ENCODE measurements at places on chromosomes 5 and 9.

GRCh38 chr9:37944671-37945481 is 40.9 kb upstream of the SLC25A51 start:
- no peak overlapping the region for H3K4me3 ChIP-seq
- H3K36me3 ChIP-seq: peaks cover 12% of the 10 kb centered on the region
- no peak overlapping the region for H3K27ac ChIP-seq
- H3K27me3 ChIP-seq: no peaks in the 10 kb centered on the region
- DNase-seq: peak; percentile 90

DNA sequence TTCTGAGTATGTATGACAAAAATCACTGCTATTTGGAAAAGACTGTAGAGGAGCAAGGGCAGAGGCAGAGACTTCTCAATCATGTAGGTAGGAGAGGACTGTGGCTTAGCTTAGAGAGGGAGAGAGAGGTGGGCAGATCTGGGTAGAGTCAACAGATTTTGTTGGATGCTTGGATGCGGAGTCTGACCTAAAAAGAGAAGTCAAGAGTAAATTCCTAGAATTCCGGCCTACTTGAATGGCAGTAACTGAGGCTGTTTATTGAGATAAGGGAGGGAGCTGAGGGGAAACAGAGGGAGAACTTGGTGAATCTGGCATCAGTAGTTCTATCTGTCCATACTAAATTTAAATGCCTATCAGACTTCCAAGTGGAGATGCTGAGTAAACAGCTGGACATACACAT is 2.4 kb downstream of the TICAM2 start:
- no peaks in the 10 kb centered on the region for H3K36me3 ChIP-seq
- H3K4me1 ChIP-seq: no peaks in the 10 kb centered on the region
- H3K27me3 ChIP-seq: no peaks in the 10 kb centered on the region
- H3K27ac ChIP-seq: no peak overlapping the region

- no peak overlapping the region for H3K4me3 ChIP-seq
- no peak overlapping the region for H3K27ac ChIP-seq
These were observed 20.1 kb upstream of the SLC25A48 start for GRCh38 chr5:135814316-135814715.

DNA sequence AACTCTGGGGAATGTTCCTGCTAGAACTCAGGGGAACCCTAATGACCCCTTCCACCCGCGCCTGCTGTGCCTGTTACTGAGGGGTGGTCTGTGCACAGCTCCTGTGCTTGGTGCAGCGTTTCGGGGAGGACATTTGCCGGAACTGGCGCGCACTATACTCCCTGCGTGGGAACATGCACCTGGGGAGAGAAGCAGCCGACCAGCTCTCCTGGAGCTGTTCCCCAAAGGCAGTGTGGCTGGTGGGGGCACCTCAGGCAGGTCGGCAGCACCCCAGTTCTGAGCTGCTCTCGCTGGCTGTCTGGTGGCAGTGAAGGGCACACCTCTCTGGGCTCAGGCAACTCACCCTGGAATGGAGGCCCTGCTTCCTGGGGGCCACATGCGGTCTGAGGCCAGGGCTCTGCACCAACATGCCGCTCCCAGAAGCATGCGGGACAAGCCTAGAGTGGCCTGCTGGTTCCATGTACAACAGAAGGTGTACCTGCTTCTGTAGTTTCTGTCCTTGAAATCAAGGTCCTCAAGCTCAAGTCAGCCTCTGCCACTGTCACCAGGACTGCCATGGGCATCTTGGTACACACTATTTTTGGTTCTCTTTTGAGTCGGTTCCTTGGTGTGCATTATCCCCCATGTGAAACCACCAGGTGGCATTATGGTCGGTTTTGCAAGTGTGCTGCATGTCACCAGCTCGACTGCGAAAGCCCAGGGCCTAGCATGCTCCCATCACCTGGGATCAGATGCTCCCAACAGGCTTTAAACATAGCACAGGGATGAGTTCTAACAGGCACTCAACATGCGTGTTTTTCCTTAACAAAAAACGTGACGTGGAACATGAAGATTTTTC is 7.8 kb upstream of the MRNIP start:
- H3K4me1 ChIP-seq: no peaks in the 10 kb centered on the region
- H3K4me3 ChIP-seq: no peak overlapping the region
- no peak for DNase-seq

DNA sequence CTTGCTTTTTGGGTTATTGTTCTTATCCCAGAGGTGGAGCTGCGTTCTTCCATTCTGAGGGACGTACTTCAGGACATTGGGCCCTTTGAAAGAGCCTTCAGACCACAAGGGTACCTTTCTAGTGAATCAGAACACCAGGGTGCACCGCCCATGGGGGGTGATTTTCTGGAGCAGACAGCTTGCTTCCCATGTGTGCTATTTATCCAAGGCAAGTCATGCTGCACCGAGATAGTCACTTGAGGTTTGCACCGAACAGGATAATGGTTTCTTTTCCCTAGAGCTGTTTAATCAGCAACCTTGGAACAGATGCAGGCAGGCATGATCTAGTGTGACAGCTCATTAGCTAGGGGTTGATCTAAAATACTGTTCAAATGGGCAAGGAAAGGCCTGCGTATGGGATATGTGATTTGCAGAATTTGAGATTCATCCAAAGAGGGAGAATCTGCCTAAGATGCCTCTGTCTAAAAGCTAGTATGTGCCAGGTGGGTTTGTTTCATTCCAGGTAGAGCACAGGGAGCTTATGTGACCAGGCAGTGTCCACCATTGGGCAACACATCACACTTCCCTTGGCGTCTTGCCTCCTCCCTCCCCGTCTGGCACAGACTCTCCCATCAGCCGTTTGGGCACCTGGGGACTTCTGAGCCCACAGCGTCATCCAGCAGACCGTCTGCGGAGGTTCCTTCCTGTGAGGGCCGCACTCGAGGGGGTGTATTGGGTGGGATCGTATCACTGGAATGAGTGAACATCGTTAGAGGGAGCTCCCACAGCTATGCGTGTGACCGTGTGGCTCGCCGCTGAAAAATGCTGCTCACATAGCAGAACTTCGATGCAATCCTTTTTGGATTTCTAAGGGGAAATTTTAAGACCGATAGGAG is 23.0 kb downstream of the ABL1 start:
- H3K27ac ChIP-seq: no peak overlapping the region
- DNase-seq: peak; percentile 85
- no peaks in the 10 kb centered on the region for H3K27me3 ChIP-seq

- H3K36me3 ChIP-seq: peaks cover 5% of the 10 kb centered on the region
- H3K27me3 ChIP-seq: no peaks in the 10 kb centered on the region
- no peak overlapping the region for H3K4me3 ChIP-seq
- H3K27ac ChIP-seq: no peak overlapping the region
These were observed 68.5 kb downstream of the ZNF462 start for GRCh38 chr9:106931466-106931865.

DNA sequence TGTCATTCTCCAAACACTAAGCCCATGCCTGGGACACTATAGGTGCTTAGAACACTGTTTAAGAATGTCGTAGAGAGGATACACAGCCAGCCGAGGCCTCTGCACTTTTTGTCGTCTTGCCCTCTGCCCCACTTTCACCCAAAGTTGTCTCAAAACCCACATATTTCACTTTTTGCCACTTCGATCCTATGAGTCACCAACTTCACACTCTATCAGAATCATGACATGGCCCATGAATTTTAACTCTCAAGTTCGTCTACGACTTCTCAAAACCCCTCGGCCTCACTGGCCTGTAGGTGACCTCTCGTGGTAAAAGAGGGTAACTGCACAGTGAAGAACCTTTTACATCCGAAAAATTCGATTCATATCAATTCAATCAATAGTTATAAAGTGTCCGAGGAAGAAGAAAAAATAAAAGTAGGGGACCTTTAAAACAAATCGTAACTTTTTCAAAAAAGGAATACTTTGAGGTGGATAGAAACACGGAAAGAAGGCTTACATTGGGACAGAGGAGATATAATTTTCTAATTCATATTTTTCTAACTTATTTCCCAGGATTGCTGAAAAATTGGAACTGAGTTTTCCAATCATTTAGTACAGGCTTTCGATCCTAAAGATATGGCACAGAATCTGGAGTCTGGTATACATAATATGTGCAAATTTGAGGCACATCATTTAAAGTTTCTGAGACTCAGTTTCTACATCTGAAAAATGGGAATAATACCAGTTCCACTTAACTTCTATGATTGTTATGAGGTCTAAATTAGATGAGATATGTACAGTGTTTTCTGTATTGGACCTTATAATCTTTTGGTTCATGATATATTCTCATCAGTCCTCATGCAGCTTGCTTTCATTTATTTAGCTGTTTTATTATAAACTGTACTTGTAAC is 122.6 kb downstream of the APBA1 start:
- no peaks in the 10 kb centered on the region for H3K36me3 ChIP-seq
- no peak overlapping the region for H3K4me3 ChIP-seq
- H3K27ac ChIP-seq: no peak overlapping the region
- DNase-seq: peak; percentile 71
- no peaks in the 10 kb centered on the region for H3K27me3 ChIP-seq

GRCh38 chr5:51664491-51665250 is 281.4 kb downstream of the ISL1 start:
- H3K36me3 ChIP-seq: no peaks in the 10 kb centered on the region
- no peak for DNase-seq
- H3K27me3 ChIP-seq: no peaks in the 10 kb centered on the region
- H3K4me3 ChIP-seq: no peak overlapping the region
- H3K4me1 ChIP-seq: no peaks in the 10 kb centered on the region

DNA sequence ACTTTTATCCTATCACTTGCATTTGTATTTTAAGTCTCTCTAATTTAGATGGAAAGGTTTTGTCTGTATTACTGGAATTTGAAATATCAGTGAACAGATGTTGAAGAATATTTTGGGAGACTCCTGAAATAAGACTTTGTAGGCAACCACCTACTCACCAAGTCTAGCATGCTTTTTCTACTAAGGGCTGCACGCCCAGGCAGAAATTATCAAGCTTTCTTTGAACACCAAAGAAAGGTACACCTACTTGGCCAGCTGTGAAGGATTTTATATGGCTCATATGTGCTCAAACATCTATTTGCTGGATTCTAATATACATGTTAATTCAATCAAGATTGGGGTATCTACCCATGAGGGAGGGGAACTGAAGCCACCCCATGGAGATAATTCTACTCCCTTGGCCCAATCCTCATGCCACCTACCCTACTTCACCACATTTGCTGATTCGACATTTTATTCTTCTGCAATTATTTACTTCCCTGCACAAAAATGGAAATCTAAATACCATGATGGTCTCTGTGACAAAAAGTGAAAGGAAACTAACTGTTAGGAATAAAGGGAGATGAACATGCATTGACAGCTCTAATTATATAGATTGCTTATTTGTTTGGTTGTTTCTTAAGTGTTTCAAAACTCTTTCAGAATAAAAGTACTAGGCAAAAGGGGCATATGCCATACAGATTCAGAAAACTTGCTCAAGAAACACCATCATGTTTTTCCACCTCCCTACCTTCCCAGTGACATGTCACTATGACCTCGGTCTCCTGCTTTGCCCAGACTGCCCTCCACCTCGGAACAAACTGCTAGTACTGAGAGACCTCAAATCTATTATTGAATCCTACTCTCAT is 895 bp upstream of the MYOT start:
- no peaks in the 10 kb centered on the region for H3K4me1 ChIP-seq
- no peaks in the 10 kb centered on the region for H3K27me3 ChIP-seq
- H3K4me3 ChIP-seq: no peak overlapping the region

DNA sequence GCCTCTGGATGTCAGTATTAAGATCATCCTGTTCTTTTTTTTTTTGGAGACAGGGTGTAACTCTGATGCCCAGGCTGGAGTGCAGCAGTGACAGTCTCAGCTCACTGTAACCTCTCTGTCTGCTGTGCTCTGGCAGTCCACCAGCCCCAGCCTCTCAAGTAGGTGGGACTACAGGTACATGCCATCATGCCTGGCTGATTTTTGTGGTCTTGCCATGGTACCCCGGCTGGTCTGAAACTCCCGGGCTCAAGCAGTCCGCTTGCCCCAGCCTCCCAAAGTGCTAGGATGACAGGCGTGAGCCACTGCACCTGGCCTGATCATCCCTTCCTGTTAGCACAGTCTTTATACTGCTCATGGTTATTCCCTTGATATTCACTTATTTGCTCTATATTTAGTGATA is 3.5 kb downstream of the KDM4C start:
- DNase-seq: no peak
- no peak overlapping the region for H3K27ac ChIP-seq
- no peaks in the 10 kb centered on the region for H3K27me3 ChIP-seq
- no peaks in the 10 kb centered on the region for H3K36me3 ChIP-seq
- H3K4me1 ChIP-seq: peaks cover 5% of the 10 kb centered on the region
- no peak overlapping the region for H3K4me3 ChIP-seq

GRCh38 chr5:128536254-128537220 is 1.5 kb downstream of the FBN2 start:
- peaks cover 2% of the 10 kb centered on the region for H3K4me1 ChIP-seq
- DNase-seq: peak; percentile 85

- no peak for DNase-seq
- H3K4me3 ChIP-seq: no peak overlapping the region
- H3K4me1 ChIP-seq: no peaks in the 10 kb centered on the region
These were observed 177.2 kb downstream of the GADD45G start for GRCh38 chr9:89781838-89782540.

DNA sequence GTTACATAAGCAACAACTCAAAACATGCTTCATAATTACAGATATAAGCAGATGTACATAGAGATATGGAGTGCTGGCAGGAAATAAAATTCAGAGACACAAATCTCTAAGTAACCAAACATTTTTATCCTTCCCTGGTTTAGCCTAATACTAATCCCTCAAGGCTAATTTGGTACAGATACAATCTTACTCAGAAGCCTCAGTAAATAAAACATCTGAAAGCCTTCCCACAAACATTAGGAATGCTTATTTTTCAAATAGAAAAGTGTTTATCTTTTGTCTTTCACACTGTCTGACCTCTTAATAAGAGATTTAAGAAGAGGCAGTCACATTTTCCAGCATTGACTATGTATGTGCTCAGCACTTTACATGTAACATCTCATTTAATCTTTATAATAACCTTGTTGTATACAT is 399.4 kb downstream of the ARRDC3 start:
- no peak overlapping the region for H3K27ac ChIP-seq
- no peaks in the 10 kb centered on the region for H3K27me3 ChIP-seq
- no peak for DNase-seq

GRCh38 chr5:177364159-177364962 is 6.6 kb downstream of the RGS14 start:
- no peaks in the 10 kb centered on the region for H3K27me3 ChIP-seq
- DNase-seq: no peak
- H3K36me3 ChIP-seq: no peaks in the 10 kb centered on the region
- H3K4me3 ChIP-seq: no peak overlapping the region
- no peak overlapping the region for H3K27ac ChIP-seq
- peaks cover 6% of the 10 kb centered on the region for H3K4me1 ChIP-seq

DNA sequence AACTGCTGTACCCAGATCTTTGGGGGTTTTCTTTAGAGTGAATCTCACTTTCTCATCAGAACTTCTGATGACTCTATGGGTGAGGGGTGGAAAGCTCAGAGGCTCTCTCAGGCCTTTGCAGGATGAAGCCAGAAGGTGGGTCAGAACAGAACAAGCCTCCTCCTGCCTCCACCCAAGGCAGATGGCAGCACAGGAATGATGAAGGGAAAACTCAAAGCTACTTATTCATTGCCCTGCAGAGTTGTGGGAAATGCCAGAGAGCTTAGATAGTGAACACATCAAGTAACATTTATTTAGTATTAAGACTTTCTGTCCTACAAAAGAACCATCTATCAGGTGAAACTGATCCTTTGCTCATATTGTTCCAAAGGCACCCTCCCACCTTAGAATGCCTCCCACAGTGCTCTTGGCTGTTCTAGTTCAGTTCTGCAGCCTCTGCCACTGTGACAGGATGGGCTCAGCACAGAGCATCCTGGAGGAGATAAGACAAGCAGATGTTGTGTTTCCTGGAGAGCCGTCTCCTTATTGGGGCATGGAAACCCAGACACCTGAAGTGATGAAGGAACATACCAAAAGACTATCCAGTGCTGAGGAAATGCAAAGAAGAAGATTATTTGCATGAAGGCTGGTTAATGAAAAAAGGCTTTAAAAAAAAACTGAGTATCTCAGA is 146.6 kb downstream of the ADAMTS12 start:
- no peaks in the 10 kb centered on the region for H3K27me3 ChIP-seq
- H3K36me3 ChIP-seq: no peaks in the 10 kb centered on the region
- H3K4me3 ChIP-seq: no peak overlapping the region
- no peak for DNase-seq
- no peak overlapping the region for H3K27ac ChIP-seq
